ENCODE measurements at places on chromosomes 16 and 17. TPM values are rescaled to one million over a fixed set of nuclear protein-coding genes. Genes with fewer than 3 reads are reported as not detected.

The DOC2A gene
- total RNA-seq = 2.0 TPM

The CCDC154 gene
- total RNA-seq = 0.09 TPM

The LITAFD gene
- total RNA-seq = not detected

The PRCD gene
- 0.68 TPM for total RNA-seq

The NOTUM gene
- total RNA-seq = not detected

The TM4SF5 gene
- not detected for total RNA-seq

The ATP2C2 gene
- not detected for total RNA-seq

All from dermis blood vessel endothelial cell (primary cell).